ENCODE measurements at places on chromosomes 5 and 9.

GRCh38 chr5:136195971-136196820 lies 3.2 kb upstream of the SMIM32 start:
- DNase-seq, result no peak

DNA sequence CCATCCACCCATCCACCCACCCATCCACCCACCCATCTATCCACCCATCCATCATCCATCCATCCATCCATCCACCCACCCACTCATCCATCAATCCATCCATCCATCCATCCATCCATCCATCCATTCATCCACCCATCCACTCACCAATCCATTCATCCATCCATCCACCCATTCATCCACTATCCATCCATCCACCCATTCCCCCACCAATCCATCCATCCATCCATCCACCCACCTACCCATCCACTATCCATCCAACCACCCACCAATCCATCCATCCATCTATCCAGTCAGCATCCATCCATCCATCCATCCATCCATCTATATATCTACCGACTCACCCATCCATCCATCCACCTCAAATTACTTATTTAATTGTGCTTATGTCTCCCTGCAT lies 36.9 kb upstream of the PHYKPL start:
- no peak for DNase-seq

DNA sequence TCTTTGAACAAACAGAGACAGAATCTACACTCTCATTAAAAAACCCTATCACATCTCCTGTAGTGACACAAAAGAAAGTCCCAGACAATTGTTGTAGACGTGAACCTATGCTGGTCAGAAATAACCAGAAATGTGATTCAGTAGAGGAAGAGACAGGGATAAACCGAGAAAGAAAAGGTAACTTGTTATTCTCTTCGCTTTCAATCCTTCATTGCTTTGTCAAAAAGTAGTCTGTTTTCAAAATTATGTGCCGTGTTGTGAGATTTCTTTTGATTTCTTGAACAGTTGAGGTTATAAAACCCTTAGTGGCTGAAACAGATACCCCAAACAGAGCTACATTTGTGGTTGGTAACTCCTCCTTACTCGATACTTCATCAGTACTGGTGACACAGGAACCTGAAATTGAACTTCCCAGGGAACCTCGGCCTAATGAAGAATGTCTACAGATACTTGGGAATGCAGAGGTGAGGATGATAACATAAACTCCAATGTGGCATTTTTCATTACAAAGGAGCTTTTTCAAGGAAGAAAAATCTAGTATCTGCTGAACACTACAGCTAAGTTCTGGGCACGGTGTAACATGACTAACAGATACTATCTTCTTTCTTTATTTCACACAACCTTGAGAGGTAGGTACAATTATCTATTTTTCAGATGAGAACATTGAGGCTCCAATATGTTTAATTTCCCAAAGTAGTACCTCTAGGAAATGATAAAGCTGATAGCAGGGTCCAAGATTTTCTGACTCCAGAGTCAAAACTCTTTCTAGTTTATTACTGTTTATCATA lies 14.3 kb downstream of the HMGCR start:
- no peak for DNase-seq

- DNase-seq, result no peak
Observed at GRCh38 chr5:57458443-57458842, 24.2 kb downstream of the ACTBL2 start.

DNA sequence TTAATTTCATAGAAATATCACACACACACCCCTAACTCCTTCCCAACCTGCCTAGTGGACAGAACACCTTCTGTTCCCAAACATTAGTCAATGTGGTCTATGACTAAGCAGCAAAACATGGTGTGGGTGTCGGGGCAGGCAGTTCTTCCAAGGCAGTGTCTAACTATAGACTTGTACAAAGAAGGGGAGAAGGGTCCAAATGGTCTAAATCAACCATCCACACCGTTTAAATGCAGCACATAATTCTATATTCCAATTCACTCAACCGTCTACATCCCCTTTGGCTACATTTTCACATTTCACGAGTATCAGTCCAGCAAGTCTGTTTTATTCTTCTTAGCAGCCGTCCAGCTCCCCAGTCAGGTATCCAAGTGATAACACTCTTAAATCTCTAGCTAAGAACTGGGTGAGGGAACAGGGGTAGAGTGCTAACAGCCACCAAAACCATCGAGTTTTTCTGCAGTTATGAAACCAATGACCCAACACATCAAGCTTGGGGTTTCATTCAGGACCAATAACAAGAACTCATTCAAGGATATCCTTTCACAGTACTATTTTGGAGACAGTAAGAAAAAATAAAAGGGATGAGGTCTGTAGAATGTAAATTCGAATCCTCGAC lies 3.3 kb downstream of the ZNF608 start:
- no peak for DNase-seq

DNA sequence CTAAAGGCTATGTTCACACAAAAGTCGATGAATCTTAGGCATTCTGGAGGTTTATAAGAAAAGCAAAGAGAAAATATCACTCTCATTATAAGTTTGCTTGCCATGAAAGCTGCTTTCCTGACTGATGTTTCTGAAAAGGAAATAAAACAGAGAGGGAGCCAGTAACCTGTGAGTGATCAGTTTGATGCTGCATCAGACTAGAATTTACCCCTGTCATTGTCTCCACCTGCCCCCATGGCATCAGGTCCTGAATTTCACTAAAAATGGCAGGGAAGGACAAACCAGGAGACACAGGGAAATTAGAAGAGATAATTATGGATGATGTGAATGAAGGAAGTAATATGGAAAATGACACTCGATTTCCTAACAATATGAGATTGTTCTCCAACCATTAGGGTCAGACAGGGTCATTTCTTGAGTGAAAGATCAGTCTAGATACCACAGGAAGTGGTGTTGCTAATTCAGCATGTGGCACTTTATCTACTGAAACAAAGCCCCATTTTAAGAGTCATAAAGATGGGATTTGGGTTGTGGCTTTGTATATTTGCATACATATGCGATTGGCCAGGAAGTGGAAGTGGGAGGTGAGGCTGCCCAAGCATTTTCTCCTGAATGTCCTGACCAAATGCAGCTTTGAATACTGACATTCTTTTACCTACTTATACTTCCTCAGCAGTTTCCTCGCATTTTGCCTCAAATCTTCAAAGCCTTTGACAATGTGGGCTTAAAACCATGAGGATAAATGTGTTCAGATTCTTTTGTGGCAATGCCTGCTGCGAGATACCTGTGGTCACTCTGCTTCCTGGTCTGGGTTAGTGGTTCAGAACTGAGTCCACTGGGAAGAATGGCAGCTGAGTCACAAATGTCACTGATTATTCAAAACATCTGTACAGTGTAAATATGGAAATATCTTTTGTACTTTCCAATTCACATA lies 29.7 kb downstream of the MEGF10 start:
- no peak for DNase-seq

- DNase-seq, result no peak
Observed at GRCh38 chr5:78779771-78780616, 131.4 kb upstream of the LHFPL2 start.

DNA sequence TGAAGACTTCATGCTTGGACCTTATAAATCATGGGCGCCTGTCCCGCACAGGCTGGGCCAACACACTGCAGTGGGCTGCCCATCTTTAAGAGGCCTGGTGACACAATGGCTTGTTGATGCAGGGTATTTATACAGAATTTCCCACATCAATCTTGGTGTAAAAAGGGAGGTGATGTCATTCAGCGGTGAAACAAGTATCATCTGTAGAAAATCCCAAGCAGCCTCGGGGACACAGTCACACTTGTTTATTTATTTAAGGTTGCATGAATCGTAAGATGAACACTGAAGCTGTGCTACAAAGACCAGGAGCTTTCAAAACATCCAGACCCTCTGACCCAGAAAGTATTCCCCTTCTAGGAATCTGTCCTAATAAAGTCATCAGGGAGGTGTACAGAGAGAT lies 40.5 kb downstream of the SMIM23 start:
- DNase-seq, result no peak

- DNase-seq, result no peak
Observed at GRCh38 chr5:160657622-160658458, 194.2 kb downstream of the ATP10B start.

DNA sequence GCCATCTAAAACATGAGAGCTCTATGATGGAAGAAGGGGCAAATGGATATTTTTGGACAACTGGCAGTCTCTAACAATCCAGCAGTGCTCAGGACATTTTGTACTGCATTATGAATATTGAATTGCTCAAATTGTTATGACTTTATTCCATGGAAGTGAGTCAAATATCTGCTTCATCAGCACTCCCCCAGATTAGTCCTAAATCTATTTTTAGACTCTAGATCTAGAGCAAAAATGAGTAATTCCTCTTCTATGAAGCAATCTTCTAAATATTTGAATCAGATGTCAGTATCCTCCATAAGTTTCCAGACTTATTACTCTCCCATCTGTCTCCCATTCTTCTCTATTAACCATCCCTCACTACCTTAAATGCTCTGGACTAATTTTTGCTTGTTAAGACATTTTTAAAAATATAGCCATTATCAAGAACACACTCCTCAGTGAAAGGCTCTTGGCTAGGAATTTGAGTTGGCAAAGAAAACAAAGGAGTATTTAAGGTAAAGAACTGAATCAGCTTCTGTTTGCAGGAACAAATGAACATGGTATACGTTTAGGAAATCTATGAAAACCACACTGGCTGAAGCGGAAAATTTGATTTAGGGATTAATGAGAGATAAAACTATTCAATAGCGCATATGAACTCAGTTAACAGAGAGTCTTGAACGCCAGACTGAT lies 300.9 kb downstream of the MCTP1 start:
- DNase-seq, result no peak

GRCh38 chr5:115626445-115626823 lies 598 bp upstream of the TMED7 start:
- DNase-seq, result no peak

Data from activated T-helper 1 cell treated with Interleukin-2 at 50 U/mL for 16 hours (primary cell).